ENCODE measurements at places on chromosomes 1 and 21.

DNA sequence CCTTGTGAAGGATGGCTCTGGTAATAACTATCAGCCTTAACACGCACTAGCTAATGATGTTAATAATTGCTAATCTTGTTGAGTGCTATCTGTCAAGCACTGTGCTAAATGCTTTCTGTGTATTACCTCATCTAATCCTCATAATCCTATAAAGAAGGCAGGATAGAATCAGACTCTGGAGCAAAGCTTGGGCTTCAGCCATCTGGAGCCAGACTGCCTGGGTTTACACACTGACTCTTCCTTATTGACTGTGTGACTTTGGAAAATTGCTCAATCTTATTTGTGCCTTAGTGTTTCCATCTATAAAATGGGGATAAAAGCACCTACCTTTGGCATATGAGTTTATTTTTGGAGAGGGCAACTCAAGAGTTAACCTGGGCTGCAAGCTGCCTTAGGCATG lies 216.1 kb downstream of the NUF2 start:
- DNase-seq = no peak

- no peak for DNase-seq
Observed at GRCh38 chr1:221795380-221795779, 53.5 kb upstream of the DUSP10 start.

- DNase-seq = no peak
Observed at GRCh38 chr1:234149217-234149616, 224.0 kb upstream of the COA6 start.

DNA sequence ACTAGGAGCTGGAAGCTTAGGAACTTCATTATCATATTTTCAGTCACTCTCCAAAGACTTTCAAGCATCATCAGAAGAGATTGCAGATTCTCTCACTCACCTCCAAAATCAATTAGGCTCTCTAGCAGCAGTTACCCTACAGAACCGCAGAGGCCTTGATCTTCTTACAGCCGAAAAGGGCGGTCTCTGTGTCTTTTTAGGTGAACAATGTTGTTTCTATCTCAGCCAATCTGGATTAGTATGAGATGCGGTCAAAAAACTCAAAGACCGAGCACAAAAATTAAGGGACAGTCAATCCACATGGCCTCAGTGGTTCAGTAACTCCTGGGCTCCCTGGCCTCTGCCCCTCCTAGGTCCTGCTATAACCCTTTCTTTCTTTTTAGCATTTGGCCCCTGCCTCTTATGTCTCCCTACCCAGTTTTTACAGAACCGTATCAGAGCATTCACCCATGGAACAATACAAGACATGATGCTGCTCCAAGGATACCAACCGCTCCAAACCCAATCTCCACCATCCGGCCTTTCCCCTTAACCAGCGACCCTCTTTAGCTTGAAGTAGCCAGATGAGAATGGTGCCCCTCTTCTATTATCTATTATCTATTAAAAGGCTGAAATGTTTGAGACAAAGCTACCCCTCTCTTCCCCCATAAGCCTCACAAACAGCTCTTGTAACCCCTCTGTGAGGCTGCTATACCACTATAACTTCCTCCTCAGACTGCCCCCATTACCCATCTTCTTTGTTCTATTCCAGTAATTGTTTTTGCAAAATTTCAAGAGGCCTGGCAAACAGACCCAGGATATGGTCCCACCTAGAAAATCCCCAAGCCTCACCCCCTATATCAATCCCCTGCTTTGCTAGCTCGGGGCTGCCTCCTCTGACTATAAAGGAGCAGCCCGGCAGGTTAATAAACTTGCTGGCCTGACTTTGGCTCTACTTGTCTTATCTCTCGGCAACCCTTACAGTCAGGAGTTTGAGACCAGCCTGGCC lies 18.7 kb upstream of the CA6 start:
- no peak for DNase-seq

DNA sequence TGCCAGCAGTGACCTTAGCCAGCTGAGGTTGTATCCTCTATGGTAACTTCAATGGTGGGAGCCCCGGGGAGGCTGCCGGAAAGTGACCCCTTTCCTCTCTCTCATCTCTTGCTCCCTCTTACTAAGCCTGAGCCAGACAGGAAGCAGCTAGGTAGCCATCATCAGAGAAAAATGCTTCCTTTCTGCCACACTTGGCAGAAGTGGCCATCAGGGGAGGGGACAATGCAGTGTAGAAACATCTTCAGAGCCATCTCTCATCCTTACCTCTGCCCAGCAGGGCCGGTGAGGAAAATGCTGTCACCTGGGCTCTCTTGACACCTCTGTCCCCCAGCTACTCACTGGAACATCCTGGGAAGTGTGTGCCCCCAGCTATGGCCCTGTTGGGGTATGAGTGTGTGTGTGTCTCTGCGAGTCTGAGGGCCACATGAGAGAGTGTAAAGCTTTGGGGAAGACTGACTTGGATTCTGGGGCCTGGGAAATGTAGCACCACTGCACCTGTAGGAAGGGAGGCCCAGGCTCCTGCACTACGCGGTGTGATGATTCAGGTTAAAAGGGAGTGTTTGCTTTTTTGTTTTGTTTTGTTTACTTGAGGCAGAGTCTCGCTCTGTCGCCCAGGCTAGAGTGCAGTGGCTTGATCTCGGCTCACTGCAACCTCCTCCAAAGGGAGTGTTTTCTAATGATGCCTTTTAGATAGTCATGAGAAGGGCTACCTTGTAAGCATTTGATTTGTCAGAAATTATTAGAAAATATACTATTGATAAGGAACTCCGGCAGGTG lies 48.7 kb upstream of the CNTN2 start:
- DNase-seq = no peak

DNA sequence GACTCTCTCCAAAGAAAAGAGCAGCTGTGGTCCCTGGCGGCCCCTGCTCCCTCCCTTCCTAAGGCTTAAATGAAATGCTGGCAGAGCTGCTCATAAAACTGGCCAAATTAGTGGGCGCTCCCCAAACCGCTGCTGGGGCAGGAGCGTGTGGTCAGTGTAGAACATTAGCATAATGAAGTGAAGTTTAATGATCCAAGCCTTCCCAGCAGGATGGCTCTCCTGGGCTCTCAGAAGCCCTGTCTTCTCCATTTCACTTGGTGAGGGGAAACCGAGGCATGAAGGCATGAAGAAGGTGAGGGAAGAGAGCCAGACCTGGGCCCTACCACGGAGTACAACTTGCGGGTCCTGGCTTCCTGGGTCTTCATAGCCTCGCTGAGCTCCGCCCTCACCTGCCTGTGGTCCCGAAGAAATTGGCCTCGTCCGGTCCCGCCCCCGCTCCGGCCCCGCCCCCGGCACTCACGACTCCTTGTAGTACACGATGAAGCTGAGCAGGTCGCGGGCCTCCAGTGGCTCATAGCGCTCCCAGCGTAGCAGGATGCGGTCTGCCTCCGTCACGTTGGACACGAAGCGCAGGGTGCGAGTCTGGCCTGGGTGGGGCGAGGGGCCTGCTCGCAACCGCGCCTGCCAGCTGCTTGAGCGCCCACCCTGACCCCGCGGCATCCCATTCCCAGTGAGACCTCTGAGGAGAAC lies 10.3 kb downstream of the INSRR start:
- peak; percentile 31 for DNase-seq

DNA sequence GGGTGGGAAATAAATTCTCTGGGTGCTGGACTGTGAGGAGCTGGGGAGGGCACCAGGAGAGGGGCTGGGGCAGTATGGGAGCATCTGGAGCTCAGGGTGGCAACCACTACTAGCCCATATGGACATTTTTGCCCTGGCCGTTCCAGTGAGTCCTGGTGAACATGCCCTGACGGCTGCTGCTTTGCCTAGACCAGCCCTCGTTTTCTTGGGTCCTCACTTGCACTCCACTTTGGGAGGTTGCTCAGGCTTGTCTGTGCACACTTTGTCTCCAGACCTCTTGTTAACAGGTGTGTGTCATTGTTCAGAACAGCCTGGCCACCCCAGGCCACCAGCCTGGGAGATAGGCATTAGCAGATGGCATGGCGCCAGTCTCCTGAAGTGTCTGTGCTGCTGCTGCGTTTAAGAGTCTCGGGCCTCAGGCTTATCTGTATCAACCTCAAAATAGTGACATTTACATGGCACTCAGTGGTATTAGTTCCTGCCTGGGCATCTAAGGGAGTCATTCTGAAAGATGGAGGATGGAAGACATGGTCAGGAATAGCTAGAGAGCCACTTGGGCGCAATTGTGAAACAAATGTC lies 190.5 kb downstream of the PTPRU start:
- no peak for DNase-seq

- DNase-seq = no peak
Observed at GRCh38 chr1:208834381-208835096, 590.4 kb upstream of the PLXNA2 start.

GRCh38 chr1:186974774-186975181 lies 146.0 kb downstream of the PLA2G4A start:
- DNase-seq = no peak

DNA sequence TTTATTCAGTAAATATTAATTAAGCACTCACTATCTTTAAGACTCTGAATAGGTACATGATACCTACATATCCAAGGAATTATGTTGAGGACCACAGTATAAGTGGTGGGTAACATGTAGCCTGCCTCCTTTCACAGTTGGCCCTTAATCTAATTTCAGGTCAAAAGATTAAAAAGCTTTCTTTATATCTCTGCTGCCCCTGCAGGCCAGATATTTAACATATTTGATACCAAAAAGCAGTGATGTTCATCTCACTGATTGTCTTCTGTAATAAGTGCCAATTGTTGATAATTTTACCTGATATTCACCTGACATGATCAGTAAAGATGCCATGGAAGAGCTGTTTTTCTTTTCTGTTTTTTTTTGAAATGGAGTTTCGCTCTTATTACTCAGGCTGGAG lies 36.5 kb downstream of the RLF start:
- no peak for DNase-seq

DNA sequence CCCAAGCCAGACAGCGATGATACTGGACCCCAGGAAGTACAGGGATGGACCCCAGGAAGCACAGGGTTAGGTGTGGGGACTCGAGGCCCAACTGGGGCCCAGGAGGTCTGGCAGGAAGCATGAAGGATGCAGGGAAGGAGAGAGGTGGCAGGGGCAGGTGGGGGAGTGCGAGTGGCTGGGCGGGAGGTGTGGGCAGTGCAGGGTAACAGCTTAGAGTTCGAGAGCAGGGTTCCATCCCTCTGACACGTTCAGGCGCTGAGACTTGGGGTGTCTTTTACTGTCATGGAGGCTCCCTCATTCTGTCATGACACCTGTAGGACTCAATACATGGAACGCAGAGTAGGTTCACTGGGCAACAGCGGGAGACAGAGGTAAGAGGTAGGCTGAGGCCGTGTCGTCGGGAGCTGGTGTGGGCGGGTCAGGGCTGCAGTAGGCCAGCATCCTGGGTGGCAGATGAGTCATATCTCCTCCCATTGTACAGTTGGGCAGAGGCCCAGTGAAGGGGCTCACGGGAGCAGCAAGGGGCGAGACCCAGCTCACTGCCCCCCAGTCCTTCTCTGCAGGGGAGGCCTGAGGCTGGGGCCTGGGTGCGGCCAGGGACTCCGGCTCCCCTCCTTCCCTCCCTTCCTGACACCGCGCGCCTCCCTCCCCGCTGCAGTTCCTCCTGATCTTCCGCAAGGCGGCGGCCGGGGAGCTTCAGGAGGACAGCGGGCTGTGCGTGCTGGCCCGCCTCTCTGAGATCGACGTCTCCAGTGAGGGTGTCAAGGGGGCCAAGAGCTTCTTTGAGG lies 11.6 kb upstream of the CTRC start:
- no peak for DNase-seq

DNA sequence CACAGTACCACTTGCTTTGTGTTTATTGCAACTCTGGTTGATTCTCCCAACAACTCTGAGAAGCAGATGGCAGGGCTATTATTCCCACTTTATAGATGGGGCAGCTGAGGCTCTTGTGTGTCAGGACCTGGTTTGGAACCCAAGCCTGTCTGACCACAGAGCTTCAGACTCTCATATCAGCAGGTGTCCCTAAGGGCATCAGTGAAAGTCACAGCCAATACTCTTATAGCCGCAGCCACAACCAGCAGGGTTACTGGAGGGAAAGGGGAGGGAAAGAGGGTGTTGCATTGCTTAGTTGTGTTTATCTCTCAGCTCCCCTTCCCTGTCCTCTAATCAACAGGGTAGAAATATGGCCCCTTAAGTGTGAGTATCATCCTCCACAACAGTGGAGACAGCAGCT lies 304.0 kb downstream of the RRAGC start:
- DNase-seq = no peak

DNA sequence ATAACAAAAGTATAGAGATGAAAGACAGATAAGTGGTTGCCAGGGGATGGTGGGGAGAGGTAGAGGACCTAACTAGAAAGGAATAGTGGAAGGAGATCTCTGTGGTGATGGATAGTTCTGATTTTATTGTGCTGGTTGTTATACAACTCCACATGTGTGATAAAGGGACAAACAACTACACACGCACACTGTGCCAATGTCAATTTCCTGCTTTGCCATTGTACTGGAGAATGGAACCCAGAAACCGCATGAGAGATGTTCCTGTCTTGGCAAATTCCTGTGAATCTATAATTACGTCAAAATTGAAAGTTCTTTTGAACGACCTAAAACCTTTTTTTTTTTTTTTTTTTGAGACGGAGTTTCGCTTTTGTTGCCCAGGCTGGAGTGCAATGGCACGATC lies 11.0 kb downstream of the TNFRSF9 start:
- DNase-seq = no peak

GRCh38 chr1:46550751-46551231 lies 656 bp downstream of the KNCN start:
- DNase-seq = no peak

- no peak for DNase-seq
Observed at GRCh38 chr1:30478799-30479563, 244.4 kb downstream of the MATN1 start.

DNA sequence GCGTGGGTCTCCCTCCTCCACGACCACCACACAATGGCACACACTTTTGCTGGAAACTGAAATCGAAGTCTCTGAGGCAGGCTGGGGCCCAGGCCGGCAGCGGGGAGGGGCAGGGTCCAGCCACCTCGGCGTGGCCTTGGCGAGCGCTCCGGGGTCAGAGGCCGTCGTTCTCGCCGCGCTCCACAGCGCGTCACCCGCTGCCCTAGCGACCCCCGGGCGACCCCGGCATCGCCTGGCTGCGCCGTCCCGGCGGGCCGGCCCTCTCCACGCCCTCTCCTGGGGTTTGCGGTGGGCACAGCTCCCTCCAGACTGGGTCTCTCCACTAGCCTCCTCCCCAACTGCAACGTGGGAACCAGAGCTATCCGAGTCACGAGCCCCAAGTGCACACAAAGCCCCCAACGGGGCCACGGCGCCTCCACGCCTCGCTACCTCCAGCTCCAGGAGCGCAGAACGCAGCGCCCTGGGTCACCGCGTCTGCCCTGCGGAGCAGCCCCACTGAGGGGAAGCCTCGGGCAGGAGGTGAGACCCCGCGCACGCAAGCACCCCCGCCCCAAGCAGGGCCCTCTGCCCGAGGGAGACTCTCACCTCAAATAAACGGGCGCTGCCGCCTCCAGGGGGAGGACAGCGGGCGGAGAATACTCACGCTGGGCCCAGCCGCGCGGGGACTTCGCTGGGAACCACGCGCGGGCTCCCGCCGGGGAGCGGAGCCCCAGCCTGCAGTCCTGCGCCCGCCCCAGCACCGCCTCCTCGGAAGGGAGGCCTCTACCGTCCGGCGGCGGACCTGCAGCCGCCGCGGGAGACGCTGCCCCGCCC lies 134.0 kb upstream of the BARHL2 start:
- peak; percentile 53 for DNase-seq

DNA sequence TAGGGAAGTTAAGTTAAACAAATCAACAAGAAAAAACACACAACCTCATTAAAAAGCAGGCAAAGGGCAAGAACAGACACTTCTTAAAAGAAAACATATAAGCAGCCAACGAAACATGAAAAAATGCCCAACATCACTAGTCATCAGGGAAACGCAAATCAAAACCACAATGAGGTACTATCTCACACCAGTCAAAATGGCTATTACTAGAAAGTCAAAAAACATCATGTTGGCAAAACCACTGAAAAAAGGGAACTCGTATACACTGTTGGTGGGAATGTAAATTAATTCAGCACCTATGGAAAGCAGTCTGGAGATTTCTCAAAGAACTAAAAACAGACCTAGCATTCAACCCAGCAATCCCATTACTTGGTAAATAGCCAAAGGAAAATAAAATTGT lies 51.1 kb downstream of the HSF2BP start:
- DNase-seq = no peak

Measured in stimulated activated CD8-positive, alpha-beta memory T cell treated with anti-CD3 and anti-CD28 coated beads, Interleukin-2, amount 100 ng/mL, for 1 hour (primary cell).